ENCODE measurements at places on chromosomes 7 and 10. TPM values are rescaled to one million over a fixed set of nuclear protein-coding genes. Genes with fewer than 3 reads are reported as not detected.

DNA sequence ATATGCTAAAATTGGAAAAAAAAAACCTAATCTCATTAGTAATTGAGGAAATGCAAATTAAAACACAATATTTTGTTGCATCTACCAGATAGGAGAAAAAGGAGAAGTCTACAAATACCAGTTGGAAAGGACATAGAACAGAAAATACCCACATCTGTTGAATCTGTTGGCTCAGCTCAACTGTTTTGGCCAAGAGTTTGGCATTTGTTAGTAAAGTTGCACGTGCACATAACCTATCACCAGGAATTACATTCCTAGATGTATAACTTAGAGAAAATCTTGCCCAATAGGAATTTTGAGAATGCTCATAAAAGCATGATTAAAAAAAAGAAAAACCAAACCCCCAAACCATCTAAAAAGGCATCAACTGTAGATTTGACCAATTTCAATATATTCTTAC lies 282.1 kb upstream of the BMPER start:
- no peak for DNase-seq

- DNase-seq = no peak
Measured at GRCh38 chr7:28835800-28836199, 122.3 kb downstream of the TRIL start.

- DNase-seq = no peak
Measured at GRCh38 chr7:54541669-54542625, at the start of gene VSTM2A. Gene VSTM2A (plus strand): TSS chr7:54542375. CDS start chr7:54542731, 356 bp downstream.

Gene KIF11
- polyA plus RNA-seq = 1.4 TPM

Data from immature natural killer cell (primary cell).